NCI-H2081 treated with DMSO at 0.1 percent for 48 hours (cell line): ENCODE measurements at places on chromosomes 12 and 14.

- no peak for DNase-seq
Observed at GRCh38 chr12:17197971-17198370, 592.0 kb upstream of the LMO3 start.

- DNase-seq = no peak
Observed at GRCh38 chr14:91872011-91872501, 4.7 kb upstream of the TC2N start.

GRCh38 chr12:47020211-47020821 is 59.1 kb upstream of the PCED1B start:
- no peak for DNase-seq

DNA sequence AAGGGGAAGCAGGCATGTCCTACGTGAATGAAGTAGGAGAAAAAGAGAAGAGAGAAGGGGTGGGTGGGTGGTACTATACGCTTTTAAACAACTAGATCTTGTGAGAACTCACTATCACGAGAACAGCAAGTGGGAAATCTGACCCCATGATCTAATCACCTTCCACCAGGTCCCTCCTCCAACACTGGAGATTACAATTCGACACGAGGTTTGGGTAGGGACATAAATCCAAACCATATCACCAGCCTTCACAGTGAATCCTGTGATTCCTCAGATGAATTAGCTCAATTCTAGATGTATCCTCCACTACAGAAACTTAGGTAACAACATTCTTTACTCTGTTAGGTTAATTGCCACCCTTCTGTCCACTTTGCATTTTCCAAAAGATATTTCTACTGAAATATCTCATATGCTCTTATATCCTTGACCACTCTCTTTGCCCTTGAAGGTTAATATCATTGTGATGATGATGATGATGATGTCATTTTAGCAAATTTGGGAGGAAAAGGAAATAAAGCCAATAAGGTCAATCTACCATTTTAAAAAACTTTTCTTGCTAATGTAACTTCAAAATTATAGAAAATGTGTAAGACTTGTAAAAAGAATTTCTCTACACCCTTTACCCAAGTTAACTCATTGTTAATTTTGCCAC is 23.2 kb upstream of the CCNT1 start:
- no peak for DNase-seq

DNA sequence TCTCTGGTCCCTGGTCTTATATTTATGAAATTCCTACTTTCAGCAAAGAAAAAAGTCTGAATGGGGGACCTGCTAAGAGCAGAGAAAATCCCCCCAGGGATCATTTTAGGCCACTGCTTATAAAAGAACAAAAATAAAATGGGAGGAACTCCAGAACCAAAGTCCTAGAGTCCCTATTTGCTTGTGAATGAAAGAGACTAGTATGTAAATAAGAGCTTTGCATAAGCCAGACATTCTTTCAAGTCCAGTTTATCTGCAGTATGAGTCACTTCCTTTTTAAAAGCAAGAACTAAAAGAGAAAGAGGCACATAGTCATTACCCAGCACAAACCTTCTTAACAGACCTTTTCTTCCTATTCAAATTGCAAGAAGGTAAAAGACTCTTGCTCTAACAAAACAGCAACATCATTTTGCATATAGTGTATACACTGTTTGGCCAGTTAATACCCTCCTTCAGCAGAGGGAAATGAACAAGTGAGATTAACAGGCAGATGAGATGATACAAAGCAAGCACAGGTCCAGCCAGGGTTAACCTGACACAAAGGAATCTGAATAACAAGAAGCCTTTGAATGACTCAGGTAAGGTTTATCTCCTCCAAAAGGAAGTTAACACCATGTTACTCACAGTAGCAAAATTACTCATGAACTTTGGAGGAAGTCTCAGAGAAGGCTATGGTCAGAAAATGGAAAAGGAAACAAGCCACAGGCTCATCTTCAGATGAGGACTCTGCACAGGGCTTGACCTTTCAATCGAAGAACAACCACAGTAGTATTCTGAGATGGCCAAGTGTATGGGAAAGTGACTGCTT is 87.3 kb downstream of the PHLDA1 start:
- no peak for DNase-seq

DNA sequence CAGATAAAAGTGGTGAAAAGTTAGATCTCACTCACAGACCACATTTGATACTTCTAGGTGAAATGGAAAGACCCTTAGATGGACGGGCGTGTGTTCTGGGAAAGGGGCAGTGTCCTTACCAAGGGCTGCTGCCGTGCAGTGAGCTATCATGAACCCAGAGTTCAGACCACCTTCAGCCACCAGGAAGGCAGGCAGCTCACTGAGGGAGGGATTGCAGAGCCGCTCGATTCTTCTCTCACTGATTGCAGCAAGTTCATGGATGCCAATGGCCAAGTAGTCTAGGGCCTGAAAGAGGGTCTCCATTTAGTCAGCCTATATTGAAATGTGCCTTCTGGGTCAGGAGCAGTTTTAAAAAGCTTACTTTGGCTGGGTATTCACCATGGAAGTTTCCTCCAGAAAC is 15.7 kb downstream of the HAL start:
- DNase-seq = no peak

DNA sequence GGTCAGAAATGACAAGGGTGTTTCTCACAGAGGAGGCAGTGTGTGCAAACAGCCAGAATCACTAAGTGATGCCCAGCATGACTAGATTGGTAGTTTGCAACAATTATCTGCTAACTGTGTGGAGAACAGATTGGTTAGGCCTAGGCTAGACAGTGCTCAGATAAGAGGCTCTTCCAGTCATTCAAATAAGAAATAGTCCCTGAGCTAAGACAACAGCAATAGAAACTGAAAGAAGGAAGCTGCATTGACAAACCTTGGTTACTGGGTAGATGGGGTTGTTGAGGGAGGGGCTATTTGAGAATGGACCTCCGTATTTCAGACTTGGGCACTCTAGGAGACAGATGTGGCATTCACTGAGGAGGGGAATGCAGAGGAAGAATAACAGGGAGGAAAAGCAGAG is 255.0 kb upstream of the NPAS3 start:
- no peak for DNase-seq
